Activated T-cell treated with anti-CD3 and anti-CD28 coated beads, Interleukin-2, amount 50 U/mL, for 4 hours (primary cell): ENCODE measurements at places on chromosomes 4 and X.

GRCh38 chr4:80431203-80431965 is 95.9 kb downstream of the CFAP299 start:
- DNase-seq: no peak

- DNase-seq: no peak
These were observed 23.3 kb upstream of the LNX1 start for GRCh38 chr4:53614591-53614990.

DNA sequence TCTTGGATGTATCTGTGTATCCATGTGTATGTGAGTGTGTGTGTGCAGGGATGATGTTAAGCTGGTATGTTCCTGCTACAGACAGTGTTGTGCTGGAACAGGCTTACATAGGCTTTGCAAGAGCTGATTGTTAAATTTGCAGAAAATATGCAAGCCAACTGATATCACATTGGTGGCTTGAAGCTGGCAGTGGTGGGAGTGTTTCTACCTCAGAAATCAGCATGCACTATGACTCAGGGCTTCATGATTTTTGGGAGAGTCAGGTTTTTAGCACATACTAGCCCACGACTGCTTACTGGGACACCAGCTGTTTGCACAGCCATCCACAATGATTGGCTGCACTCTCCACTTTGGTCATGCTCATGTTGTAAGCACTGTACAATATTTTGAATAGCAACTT is 261.8 kb downstream of the DHX15 start:
- no peak for DNase-seq

GRCh38 chrX:113959912-113960626 is 623.8 kb upstream of the HTR2C start:
- DNase-seq: no peak

DNA sequence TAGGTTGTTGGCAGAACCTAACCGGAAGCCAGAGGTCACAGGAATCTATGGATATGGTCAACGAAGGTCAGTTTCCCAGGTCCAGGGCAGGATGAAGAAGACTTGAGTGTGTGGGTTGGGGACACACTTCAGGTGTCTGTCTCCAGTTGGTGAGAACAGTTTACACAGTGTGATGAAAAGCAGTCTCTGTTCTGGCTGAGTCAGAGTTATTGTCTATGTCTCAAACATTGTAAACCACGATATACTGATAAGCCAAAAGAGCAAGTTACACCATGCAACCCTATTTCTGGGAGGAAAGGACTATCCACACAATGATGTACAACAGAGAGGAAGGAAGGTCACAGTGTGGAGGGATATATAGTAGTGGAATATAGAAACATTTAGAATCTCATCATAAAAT is 187.1 kb upstream of the C1QTNF7 start:
- no peak for DNase-seq
